ENCODE measurements at places on chromosomes 6 and 20.
A peak's percentile ranks its signal among the peaks of the same experiment; 100 is the strongest.

- DNase-seq, result no peak
Measured at GRCh38 chr20:3876676-3877075, 12.5 kb upstream of the PANK2 start.

DNA sequence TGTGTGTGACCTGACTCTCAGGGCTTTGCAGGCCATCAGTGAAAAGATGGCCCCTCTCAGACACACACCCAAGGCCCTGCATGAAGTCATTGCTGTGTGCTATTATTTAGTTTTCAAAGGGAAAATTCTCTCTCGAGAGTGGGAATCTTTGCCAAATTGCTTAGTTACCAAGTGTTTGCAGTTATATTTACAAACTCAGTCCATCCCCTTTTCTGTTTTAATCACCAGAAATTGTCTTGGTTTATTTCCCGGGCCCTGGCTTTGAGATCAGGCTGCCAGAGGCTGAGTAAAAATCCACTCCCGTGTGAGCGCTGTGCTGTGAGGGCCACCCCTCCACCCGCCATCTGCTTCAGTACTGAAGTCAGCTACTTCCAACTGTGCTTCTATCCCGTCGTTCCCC lies 163.1 kb downstream of the SOD2 start:
- no peak for DNase-seq

- no peak for DNase-seq
Measured at GRCh38 chr6:149064660-149065015, 252.9 kb upstream of the TAB2 start.

- DNase-seq, result no peak
Measured at GRCh38 chr6:144160431-144161005, 10.2 kb downstream of the STX11 start.

- DNase-seq, result no peak
Measured at GRCh38 chr20:17698384-17698783, 1.4 kb upstream of the BANF2 start.

- no peak for DNase-seq
Measured at GRCh38 chr6:92428448-92428847, 990.9 kb downstream of the EPHA7 start.

GRCh38 chr6:39695447-39695846 lies 29.8 kb downstream of the KIF6 start:
- DNase-seq, result no peak

DNA sequence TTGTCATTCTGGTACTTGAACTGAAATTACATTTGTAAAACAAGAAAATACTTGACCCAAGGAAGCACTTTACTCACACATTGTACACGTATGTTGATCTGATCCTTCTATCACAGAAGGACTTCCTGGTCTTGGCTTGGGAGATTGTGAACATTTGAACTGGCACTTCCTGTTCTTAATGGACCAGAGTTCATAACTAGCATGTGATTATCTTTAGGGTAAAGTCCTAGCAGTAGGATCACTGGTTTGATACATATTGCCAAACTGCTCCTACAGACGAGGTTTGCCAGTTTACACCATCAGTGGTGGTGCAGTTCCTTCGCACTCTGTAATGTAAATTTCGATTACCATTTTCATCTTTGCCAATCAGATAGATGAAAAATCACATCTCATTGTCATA lies 12.7 kb downstream of the HECA start:
- DNase-seq, result no peak

GRCh38 chr20:63097336-63097831 lies 90.6 kb upstream of the BHLHE23 start:
- DNase-seq, result no peak

GRCh38 chr20:17655865-17656479 lies 26.1 kb downstream of the RRBP1 start:
- no peak for DNase-seq

DNA sequence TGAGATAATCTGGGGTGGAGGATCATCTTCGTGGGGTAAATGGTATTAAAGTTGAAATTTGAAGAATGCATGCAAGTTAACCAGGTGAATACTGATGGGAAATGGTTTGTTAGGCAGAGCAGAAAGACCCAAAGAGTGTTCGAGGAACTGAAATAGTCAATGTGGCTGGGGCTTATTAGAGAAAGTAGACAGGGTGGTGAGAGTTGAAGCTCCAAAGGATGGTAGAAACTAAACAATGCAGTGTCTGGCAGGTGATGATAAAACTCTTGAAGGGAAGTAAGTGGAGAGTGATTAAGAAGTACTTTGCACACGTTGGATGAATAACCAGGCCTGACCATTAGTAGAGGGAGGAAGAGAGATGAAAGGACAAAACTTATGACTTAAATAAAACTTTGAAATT lies 39.8 kb upstream of the CENPW start:
- no peak for DNase-seq

- no peak for DNase-seq
Measured at GRCh38 chr20:13461849-13462458, 176.8 kb downstream of the TASP1 start.

- no peak for DNase-seq
Measured at GRCh38 chr6:6221787-6222535, 98.5 kb downstream of the F13A1 start.

DNA sequence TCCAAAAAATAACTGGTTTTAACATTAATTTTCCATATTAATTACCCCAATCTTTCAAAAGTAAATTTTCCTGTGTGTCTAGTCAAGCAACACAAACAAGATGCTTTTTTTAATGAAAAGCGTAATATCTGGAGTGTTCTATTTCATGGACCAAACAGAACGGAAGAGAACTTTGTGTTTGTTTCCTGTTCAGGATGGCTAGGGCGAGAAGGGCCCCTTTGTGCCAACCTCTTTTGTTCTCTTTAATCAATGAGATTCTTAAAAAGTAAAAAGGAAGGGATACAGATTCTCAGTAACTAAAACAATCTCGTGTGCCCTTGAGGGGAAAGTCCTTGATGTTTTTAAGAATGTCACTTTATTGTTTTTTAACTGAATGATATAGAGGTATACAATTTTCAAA lies 55.7 kb downstream of the GNAS start:
- no peak for DNase-seq

DNA sequence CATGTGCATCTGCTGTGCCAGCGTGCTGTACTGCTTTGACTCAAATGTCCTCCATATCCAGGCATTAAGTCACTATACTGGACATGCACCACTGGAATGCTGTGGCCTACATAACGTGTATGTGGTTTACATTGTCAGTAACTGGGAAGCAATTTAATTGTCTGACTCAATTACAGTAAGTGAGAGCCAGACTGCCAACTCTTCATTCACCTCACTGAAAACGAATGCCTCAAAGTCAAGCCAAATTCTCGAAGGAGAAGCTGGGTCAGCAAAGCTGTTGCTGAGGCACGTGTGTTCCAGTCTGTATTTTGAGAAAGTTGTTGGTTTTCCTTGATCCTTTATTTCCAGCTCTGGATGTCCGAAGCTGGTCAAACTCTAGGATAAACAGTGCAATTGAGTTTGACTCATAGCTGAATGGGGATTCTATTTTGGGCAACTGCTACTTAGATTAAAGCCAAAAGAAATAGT lies 534.3 kb downstream of the COL12A1 start:
- DNase-seq, result no peak

GRCh38 chr20:50333812-50334211 lies 143.2 kb downstream of the CEBPB start:
- DNase-seq, result no peak

- no peak for DNase-seq
Measured at GRCh38 chr6:20680697-20681165, 146.5 kb downstream of the CDKAL1 start.

DNA sequence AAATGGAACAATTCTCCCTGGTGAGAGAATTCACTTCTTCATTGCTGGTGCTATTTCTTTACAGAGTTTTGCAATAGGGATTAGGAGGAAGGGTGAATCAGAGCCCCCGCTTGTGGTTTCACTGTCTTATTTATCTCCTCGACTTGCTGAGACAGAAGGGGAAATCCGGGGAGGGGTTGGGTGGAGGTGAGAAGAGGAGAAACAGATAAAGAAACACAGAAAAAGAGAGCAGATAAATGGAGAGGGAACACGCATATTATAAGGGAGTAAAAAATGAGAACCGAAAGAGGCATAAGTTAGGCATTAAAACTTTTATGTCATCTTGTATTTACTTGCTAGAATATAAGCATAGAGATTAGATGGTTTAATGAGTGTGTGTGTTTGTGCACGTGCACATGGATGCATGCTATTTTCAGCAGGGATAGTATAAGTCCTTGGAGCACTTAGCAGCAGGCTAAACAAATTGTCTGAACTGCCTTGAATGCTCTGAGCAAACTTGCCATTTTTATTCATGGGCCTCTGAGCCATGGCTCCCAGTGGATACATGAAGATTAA lies 105.0 kb downstream of the OLIG3 start:
- peak; percentile 59 for DNase-seq

- DNase-seq, result no peak
Measured at GRCh38 chr6:16933961-16934360, 167.9 kb upstream of the STMND1 start.

DNA sequence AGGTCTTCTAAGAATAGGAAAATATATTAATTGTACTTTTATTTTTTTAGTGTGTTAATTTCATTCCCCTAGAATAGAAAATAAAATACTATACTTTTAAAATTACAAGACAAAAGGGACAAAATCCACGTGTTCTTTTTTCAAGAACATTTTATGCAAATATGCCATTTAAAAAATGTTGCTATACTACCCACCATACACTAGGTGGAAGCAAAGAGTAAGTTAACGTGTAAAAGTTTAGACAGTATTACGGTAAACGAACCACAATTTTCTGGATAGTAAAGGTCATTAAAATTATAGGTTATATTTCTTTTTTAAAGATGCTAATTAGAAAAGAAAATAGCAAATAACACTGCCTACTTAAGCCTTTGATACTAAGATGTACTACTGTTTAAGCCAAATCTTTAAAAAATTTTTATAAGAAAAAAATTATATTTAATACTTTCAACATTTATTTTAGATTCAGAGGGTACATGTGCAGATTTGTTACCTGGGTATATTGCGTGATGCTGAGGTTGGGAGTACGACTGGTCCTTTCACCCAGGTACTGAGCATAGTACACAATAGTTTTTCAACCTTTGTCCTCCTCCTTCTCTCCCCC lies 287.6 kb downstream of the PHF3 start:
- DNase-seq, result no peak

DNA sequence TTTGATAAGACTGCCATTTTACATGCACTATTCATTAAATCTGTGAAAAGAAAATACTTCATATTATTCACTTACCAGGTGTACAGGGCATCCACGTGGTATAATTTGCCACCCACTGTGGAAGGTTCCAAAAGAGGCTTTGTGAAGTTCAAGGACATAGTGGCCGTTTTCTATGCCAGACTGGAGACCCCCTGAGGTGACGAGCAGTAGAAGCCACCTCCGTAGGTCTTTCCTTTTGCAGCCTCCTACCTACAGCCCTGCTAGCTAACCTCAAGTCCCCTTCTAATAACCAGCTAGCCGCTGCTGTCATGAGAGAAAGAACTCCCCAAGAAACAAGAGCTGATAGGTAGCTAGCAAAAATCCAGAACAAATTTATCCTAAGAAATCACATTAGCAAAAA lies 110.5 kb downstream of the ARHGAP18 start:
- no peak for DNase-seq

DNA sequence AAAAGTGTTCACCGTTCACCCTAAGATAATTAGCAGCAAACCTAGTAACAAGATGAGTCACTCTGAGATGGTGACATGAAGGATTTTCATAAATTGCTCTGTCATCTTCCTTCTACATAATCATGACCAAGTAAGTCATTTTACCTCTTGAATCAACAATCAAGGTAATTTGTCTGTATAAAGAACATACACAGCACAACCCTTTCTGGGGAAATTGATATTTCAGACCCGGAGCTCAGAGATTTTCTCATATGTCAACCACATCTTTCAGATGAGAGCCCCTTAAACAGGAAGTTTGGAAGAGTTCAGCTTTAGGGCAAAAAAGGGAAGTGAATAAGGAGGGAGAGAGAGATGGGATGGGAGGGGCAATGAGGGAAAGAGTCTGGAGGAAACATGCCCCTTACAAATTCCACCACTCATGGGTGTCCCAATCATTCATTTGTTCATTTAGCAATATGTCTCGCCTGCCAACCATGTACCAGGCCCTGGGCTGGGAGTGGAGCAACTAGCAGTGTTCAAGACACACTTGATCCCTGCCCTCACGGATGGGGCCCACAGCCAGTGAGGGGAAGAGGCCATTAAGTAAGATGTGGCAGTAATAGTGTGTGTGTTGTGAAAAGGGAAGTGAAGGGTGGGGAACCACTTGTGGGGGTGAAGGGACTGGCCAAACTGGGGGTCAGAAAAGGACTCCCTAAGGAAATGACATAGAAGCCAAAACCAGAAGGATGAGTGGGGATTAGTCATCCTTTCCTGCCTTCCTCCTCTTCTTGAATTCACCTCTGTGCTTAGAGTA lies 190.9 kb downstream of the MAFB start:
- no peak for DNase-seq

- no peak for DNase-seq
Measured at GRCh38 chr20:17985388-17986018, 16.7 kb downstream of the MGME1 start.

- no peak for DNase-seq
Measured at GRCh38 chr6:144594585-144594984, 309.4 kb downstream of the UTRN start.

DNA sequence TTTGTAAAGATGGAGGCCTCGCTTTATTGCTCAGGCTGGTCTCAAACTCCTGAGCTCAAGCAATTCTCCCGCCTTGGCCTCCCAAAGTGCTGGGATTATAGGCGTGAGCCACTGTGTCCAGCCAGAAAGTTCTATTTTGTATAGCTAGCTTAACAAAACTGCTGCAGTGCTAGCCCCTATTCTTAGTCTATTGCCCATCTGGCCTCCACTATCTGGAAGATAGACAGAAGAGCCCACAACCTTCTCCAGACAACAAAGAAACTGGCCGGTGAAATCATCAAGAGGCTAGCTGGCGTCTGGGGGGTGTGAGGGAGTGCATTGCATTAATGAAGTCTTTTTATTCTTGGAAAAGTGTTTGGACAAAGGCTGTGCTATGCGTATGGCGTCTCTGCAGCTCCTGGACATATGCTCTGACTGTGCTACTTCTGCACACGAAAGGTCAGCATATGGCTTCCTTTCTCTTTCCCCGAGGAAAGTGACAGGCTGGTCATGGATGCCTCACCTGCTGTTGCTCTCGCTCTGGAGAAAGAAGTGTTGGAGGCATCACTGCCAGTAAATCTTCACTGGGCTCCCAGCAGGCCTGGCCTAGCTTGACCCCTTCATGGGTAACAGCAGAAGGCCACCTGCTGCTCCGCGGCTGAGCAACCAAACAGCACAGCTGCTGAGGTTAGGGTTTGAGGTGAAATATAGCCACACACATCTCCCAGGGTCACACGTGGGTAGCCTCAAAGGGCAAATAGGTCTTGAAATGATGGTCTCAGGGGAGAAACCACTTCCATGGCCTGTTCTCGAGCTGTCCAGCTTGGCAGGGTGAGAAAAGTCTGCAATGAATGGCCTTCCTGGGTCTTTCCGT lies 95.1 kb upstream of the IYD start:
- DNase-seq, result no peak

- DNase-seq, result no peak
Measured at GRCh38 chr20:2279253-2279779, 16.5 kb upstream of the TGM3 start.

GRCh38 chr20:10728873-10729670 lies 55.3 kb upstream of the JAG1 start:
- no peak for DNase-seq

- no peak for DNase-seq
Measured at GRCh38 chr6:19804205-19805128, 32.7 kb upstream of the ID4 start.

All from CD4-positive, alpha-beta T cell (primary cell).